ENCODE measurements at places on chromosomes 2 and 18.

DNA sequence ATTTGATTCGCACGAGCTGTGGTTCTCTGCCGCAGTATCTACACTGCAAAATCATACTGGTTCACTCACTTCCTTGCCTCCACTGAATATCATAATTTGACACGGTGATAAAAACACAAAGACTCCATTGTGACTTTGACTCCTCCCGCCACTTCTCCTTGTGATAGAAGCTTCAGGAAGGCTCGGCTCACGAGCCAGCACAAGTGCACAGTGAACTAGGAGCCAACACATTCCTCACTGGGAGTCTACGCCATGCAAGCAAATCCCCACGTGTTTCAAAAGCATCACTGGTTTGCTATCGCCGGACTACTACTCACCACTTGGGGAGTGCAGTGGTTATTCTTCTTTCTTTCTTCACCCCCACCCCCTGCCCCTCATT lies 293.3 kb upstream of the PARD3B start:
- no peak for DNase-seq

GRCh38 chr2:47096451-47096850 lies 58.7 kb downstream of the STPG4 start:
- no peak for DNase-seq

- no peak for DNase-seq
Observed at GRCh38 chr2:190280565-190281350, 38.9 kb downstream of the HIBCH start.

- DNase-seq = no peak
Observed at GRCh38 chr2:46210063-46210462, 87.1 kb upstream of the EPAS1 start.

DNA sequence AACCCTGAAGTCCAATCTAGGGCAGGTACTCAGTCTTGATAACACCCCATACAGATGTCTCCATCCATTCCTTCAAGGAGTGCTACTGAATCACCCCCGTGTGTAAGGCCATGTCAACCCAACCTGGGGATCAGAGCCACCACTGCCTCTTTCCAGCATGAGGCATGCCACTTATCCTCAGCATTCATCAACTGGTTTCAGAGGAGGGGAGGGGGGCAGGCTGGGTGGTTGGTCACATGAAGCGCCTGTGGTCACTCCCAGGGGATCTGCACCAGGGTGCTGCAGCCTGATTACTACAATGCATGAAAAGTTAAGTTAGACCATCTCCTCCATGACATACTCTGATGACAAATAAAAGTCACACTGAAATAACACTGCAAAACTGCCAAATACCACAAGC lies 65.0 kb downstream of the UXS1 start:
- DNase-seq = no peak

GRCh38 chr18:78367996-78368395 lies 611.6 kb upstream of the SALL3 start:
- no peak for DNase-seq

DNA sequence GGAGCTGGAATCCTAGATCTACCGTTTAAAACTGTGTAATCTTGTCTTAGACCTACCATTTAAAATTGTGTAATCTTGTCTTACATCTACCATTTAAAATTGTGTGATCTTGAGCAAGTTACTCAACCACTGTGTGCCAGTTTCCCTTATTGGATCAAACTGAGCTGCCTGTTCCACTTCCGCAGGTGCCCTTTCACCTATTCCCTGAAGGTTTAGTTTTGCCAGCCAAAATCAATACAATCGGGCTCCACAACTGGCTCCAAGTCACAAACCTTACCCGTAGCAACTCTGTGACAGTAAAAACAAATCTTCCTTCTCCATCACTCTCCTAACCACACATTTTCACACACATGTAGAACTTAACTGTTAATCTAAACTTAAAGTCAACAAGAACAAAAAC lies 20.1 kb downstream of the DOCK10 start:
- DNase-seq = no peak

GRCh38 chr2:11611251-11611650 lies 58.7 kb downstream of the NTSR2 start:
- no peak for DNase-seq

- no peak for DNase-seq
Observed at GRCh38 chr2:69827796-69828540, 1.5 kb upstream of the GMCL1 start.

DNA sequence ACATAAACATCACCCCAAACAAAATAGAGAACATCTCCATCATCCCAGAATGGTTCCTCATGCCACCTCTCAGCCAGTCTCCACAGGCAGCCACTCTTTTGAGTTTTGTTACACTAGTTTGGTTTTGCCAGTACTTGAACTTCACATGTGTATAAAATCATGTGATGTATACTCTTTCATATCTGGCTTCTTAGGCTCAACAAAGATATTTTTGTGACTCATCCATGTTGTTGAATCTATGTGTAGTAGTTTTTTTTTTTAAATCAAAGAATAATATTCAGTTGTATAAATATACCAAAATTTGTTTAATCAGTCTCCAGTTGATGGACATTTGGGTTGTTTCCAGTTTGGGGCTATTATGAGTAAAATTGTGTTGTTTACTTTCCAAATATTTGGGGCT lies 75.9 kb downstream of the PMS1 start:
- no peak for DNase-seq

DNA sequence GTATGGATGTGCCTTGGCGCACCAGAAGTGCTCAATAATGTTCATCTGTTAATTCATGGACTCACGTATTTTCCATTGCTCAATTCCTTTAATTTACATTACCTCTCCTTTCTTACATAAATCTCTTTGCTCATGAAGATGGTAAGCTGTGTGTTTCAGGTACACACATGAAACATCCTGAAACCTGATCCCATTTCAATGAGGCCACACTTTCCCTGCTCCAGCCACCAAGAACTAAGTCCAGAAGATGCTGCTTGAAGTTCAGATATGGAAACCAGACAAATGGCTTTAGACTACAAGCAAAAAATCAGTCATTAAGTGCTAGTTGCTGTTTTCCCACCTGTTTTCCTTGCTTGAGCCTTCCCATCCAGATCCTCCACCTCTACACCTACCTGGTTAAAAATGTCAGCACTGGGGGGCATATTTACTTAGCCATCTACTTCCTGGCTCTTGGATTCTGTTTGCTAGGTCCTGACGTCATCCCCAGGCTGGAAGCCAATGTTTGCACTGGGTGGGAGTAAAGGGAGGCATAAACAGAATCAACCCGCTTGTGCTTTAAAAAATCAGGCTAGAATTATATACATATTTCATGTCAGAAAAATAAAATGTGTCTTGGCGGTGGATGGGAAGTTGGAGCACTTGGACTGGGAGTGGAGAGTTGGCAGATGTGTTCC lies 309.7 kb downstream of the OSR1 start:
- DNase-seq = no peak

GRCh38 chr2:117825437-117825836 lies 10.9 kb downstream of the DDX18 start:
- no peak for DNase-seq

DNA sequence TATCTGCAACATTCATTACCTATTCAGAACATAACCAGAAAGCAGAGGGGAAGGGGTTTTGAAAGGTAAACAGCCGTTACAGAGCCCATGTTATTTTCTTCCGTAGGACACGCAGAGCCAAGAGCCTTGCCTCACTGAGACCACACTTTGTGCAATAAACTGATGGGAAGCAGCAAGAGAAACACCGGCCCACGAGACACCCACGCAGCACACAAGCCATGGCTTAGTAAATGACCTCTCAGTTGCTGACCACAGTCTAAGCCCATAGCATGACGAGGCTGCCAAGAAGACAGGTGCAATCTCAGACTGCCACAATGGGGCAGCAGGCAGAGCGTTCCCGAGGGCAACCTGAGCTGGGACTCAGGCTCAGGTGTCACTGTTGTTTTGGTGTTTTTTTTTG lies 59.6 kb downstream of the CABYR start:
- no peak for DNase-seq

DNA sequence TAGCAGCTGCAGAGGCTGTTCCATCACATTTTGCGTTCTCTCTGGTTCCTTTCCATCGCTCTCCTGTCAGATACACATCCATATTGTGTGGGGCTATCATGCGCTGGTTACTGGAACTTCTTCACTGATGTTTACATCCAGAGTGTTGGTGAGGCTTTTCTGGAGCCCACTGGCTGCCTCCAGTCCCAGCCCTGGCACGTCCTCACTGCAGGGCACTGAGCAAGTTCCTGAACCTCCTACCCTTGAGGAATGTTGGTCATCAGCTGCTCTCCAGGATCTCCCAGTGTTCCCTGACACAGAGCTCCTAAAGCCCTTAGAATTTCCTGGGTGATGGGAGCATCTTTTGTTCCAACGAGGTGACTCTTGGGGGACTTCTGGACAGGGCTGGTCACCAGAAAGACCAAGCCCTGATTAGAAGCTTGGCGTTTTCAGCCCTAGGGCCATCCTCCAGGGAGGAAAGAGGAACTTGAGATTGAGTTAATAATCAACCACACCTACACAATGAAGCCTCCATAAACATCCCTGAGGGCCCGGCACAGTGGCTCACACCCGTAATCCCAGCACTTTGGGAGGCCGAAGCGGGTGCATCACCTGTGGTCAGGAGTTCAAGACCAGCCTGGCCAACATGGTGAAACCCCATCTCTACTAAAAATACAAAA lies 81.3 kb downstream of the TFCP2L1 start:
- no peak for DNase-seq

DNA sequence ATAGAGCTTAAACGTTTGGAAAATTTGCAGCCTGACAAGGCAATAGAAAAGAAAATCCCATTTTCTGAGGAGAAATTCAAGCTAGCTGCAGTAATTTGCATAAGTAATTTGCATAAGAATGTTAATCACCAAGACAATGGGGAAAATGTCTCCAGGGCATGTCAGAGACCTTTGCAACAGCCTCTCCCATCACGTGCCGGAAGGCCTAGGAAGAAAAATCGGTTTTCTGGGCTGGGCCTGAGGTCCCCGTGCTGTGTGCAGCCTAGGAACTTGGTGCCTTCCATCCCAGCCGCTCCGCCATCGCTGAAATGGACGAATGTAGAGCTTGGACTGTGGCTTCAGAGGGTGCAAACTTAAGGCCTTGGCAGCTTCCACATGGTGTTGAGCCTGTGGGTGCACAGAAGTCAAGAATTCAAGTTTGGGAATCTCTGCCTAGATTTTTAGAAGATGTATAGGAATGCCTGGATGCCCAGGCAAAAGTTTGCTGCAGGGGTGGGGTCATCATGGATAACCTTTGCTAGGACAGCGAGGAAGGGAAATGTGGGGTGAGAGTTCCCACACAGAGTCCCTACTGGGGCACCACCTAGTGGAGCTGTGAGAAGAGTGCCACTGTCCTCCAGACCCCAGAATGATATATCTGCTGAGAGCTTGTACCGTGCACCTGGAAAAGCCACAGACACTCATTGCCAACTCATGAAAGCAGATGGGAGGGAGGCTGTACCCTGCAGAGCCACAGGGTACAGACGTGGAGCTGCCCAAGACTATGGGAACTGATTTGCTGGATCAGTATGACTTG lies 164.6 kb downstream of the GULP1 start:
- DNase-seq = no peak

- DNase-seq = no peak
Observed at GRCh38 chr2:79138385-79138784, 18.1 kb downstream of the REG1A start.

GRCh38 chr2:19859565-19859964 lies 42.2 kb downstream of the TTC32 start:
- no peak for DNase-seq

- no peak for DNase-seq
Observed at GRCh38 chr2:58851598-58851997, 610.5 kb upstream of the FANCL start.

- DNase-seq = no peak
Observed at GRCh38 chr2:132760405-132760804, 90.4 kb upstream of the LYPD1 start.

DNA sequence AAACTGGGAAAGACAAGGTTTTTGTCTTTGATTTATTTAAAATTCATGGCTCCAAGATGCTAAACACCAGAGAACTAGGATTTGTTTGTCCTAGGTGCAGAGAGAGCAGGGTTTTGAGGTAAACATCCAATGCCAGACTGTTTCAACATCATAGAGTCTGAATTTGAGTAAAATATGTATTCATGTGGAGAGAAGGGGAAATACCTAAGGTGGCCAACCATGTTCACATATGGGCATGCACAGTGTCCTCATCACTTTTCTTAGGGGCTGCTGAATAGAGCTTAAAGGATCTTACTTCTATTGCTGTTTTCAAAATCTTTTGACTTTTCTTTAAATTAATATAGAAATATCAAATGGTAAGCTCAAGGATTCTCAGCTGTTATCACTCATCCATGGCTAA lies 287.0 kb upstream of the CCDC68 start:
- DNase-seq = no peak

DNA sequence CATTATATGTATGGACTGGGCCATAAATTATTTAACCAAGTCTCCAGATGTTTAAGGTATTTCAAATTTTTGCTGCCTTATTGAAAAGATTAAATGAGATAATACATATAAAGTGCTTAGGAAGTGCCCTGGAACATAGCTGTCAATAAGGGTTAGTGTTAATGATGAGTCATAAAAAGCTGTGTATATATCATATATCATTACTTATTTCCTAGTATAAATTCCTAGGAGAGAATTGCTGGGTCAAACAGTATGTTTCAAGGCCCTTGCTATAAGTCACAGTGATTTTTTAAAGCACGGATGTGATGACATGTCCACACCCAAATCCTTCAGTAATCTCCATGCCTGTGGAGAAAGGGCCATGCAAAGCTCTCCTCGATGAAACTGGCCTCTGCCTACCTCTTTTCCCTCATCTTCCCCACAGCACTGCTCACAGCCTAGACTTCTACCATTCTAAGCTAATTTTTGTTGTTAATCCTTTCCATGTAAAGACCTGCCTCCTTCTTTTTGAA lies 8.5 kb downstream of the ZNF2 start:
- DNase-seq = no peak

- no peak for DNase-seq
Observed at GRCh38 chr2:192060161-192060560, 134.6 kb downstream of the TMEFF2 start.

GRCh38 chr2:3104261-3104660 lies 273.4 kb downstream of the EIPR1 start:
- no peak for DNase-seq

DNA sequence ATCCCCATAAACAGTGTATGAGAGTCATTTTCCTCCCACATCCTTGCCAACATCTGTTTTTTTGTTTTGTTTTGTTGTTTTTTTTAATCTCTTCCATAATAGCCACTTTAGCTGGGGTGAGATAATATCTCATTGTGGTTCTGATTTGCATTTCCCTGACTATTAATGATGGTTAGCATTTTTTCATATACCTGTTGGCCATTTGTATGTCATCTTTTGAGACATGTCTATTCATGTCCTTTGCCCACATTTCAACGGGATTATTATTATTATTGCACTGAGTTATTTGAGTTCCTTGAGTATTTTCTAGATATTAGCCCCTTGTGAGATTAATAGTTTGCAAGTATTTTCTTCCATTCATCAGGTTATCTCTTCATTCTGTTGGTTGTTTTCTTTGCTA lies 223.3 kb downstream of the LPIN1 start:
- DNase-seq = no peak

- no peak for DNase-seq
Observed at GRCh38 chr2:20455076-20455587, 8.3 kb downstream of the RHOB start.

GRCh38 chr2:81505586-81505985 lies 1201.0 kb upstream of the LRRTM1 start:
- DNase-seq = no peak

- no peak for DNase-seq
Observed at GRCh38 chr2:96760986-96761832, 507 bp downstream of the CNNM4 start.

Data from anterior cingulate cortex (tissue), 58 donors.